Mesangial cell (primary cell): ENCODE measurements at places on chromosomes 16 and 17. TPM values are rescaled to one million over a fixed set of nuclear protein-coding genes. Genes with fewer than 3 reads are reported as not detected.

Gene AIPL1
- not detected in 2 replicates for total RNA-seq

Gene CCT6B
- 0.33 and 0.38 TPM in 2 replicates for total RNA-seq

Gene MRPS23
- 17.9 and 27.5 TPM in 2 replicates for total RNA-seq

Gene FAM171A2
- total RNA-seq: 11.4 and 17.0 TPM in 2 replicates

Gene PIRT
- total RNA-seq: not detected in 2 replicates

Gene BCL6B
- total RNA-seq: under 0.01 and 0.13 TPM in 2 replicates

Gene SHISA9
- 4.2 and 4.7 TPM in 2 replicates for total RNA-seq

Gene CHRNE
- 0.16 and 1.4 TPM in 2 replicates for total RNA-seq

Gene TNFSF12
- total RNA-seq: 13.5 and 25.2 TPM in 2 replicates
